ENCODE measurements at places on chromosomes 11 and 22.

- DNase-seq, result peak; percentile 22
These were observed 134.3 kb upstream of the C11orf58 start for GRCh38 chr11:16603890-16604793.

DNA sequence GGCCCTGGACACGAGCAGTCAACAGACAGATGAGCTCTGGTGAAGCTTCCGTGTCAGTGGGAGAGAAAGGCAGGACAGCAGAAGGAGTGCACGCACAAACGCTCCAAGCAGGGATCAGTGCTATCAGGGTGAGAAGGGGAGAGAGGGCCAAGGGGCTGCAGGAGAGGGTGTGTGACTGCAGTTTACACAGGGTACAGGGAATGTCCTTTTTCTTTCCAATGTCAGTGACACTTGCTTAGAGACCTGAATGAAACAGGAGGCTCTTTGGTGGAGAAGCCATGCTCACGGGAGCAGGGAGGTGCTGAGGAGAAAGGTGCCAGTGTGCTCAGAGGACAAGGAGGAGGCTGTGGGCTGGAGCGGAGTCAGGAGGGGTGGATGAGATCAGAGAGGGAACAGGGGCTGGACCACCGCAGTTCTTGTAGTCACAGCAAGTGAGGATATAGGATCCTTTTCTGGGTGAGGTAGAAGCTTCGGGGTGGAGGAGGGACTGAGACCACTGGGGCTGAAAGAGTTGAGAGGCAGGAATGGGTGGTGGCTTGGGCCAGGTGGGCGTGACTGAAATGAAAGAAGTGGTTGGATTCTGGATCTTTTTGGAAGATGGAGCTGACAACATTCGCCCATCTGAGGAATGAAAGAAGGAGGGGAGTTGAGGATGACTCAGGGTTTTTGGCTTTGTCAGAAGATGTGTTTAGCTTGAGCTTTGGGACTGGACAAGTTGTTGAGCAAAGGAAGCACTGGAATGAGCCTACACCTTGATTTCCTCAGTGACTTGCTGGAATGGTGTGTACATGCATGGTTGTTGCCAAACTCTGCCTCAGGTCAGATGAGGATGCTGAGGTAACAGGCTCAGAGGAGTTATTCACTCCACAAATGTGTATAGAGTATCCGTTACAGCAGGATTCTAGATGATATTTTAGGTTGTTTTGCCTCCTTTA, 87.9 kb downstream of the ADAMTS15 start:
- DNase-seq, result peak; percentile 49

GRCh38 chr11:114166897-114167323, 107.4 kb downstream of the ZBTB16 start:
- DNase-seq, result peak; percentile 80

DNA sequence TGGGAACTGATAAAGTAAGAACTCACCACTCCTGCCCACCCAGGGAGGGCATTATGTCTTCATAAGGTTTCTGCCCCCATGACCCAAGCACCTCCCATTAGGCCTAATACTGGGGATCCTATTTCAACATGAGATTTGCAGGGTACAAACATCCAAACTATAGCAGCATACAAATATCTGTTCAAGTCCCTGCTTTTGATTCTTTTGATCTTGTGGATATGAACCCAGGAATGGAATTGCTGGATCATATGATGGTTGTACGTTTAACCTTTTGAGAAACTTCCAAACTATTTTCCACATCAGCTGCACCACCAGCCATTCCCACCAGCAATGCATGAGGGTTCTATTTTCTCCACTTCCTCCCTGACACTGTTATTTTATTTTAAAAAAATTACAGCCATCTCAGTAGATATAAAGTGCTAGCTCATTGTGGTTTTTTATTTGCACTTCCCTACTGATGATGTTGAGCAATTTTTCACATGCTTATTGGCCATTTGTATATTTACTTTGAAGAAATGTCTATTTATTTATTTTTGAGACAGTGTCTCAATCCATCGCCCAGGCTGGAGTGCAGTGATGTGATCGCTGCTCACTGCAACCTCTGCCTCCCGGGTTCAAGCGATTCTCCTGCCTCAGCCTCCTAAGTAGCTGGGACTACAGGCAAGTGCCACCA, 7.1 kb upstream of the ATG16L2 start:
- peak; percentile 54 for DNase-seq

- no peak for DNase-seq
These were observed 61.9 kb upstream of the SORL1-AS1 start for GRCh38 chr11:121514432-121515334.

- no peak for DNase-seq
These were observed 6.8 kb downstream of the ABTB2 start for GRCh38 chr11:34351051-34351450.

DNA sequence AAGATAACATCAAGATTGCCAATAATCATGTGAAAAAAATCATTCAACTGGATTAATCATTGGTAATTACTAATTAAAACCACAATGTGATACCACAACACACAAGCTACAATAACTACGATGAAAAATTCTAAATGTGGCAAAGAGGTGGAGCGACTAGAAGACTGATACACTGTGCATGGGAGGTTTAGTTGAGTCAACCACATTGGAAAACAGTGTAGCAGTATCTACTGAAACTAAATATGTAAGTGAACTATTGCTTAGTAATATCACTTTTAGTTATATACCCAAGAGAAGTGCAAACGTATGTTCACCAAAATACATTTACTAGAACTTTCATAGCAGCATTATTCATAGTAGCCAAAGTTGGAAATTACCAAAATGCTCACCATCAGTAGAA, 359.9 kb downstream of the ETS1 start:
- no peak for DNase-seq
